Activated T-helper 1 cell treated with Interleukin-2 at 50 U/mL for 16 hours (primary cell): ENCODE measurements at places on chromosomes 11 and 22.

DNA sequence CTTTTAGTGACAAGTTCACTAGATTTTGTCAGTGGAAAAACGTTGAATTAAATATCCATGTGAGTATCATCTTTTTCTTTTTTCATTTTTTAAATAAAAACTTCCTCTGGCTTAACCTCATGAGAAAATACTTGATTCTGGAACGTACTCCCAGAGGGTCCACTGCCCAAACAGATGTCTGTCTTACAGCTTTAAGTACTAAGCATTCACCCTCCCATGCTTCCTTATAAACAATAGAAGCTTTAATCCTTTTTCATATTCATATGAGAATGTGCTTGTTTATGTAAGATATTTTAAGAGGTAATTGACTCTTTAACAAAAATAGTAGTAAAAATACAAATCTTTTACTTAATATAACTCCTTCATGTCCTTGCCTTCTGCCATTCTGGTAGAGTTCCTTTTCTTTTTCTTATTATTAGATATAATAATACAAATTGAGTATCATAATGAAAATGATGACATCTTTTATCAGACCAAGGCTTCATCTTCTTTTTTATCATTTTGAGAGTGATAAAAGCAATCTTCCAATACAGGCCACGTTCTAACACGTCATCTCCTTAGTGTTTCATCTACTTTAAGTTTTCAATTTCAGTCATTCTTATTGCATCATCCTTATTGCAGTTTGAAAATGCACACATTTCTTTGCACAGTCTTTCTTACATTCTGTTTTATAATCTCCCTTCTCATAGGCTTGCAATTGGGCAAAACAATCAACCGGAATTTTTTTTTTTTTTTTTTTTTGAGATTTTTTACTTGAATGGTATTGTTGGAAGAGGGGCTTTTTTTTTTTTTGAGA lies 69.5 kb upstream of the MYO18B start:
- DNase-seq = no peak

DNA sequence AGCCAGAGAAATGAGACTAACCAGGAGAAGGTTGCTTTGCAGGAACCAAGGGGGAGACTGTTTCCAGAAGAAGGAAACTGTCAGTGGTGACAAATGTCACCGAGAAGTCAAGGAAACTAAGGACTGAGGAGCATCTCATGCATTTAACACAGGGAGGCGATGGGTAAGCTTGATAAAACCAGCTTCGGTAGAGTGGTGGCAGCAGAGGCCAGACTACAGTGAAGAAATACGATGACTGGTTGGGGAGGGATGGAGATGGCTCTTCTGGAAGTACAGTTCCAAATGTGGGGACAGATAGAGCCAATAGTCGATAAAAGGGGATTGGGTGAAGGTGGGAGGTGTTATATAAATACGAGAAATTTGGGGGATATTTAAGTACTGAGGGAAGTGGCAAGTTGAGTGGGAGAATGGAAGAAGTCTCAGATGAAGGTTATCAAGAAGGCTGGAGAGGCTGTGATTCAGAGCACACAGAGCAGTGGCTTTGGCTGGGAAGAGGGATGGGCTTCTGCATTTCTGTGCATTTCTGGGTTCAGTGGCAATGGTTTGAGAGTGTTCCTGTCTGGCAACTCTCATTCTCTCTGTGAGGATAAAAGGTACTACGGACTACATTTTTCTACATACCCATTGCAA lies 29.2 kb downstream of the SC5D start:
- no peak for DNase-seq

GRCh38 chr22:40237788-40238424 lies 60.2 kb downstream of the TNRC6B start:
- no peak for DNase-seq

GRCh38 chr11:68312117-68312779 lies at the start of gene LRP5:
Gene LRP5, plus strand, starts transcription at chr11:68312591. Its CDS starts 124 bp downstream, at chr11:68312715.
- no peak for DNase-seq

GRCh38 chr11:74171630-74171968 lies 510 bp downstream of the PPME1 start:
- DNase-seq = no peak

DNA sequence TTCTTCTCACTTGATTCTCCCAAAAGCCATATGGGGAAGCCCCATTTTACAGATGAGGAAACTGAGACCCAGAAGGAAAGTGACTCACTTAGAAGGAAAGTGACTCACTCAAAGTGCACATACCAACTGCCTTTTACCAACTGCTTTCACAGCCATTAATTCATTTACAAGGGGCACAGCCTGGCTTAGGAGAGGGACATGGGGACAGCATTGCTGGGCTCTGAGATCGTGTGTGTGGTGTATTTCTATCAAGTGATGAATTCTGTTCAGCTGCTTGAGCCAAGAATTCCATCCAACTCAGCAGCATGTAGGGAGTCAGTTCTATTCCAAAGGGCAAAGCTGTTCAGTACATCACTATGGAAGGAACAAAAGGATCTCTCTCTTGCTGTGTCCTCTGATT lies 23.5 kb upstream of the PAK1 start:
- DNase-seq = no peak

DNA sequence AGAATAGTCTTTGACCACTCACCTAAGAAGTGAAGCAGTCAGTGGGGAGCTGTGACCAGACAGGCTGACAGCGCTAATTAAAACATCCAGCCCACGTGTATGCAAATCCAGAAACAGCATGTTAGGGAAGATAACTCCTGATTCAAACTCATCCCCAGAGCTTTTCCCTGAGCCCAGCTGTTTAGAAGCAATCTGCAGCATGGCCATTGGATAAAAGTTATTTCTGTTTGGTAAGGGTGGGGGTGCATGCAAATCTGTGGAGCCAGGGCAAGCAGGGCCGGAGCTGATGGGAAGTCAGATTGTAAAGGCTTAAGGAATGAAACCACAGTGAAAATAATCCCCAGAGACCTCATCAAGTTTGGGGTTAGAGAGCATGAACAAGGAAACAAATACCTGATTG lies 247.9 kb upstream of the KIRREL3 start:
- DNase-seq = no peak

GRCh38 chr22:25567251-25567675 lies 2.8 kb downstream of the GRK3 start:
- DNase-seq = no peak

GRCh38 chr11:124891373-124891861 lies 6.2 kb downstream of the ROBO4 start:
- no peak for DNase-seq

DNA sequence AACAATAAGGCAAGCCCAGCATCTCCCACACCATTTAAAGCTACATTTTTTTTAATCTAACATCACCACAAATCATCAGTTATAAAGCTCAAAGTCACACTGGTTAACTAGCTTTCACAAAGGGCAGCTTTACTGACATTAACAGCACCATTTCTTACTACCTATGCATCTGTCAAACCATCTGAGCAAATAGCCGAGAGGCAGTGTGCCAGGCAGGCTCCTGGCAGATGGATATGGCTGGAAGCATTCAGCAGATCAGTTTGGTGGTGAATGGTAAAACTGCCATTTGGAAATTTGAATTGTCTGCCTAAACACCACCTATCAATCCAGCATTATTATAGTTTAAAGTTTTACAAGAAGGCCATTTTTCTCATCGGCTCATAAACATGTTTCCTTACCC lies 131.2 kb downstream of the TTC28 start:
- no peak for DNase-seq

- DNase-seq = no peak
These were observed 4.0 kb downstream of the BSX start for GRCh38 chr11:122977470-122978298.

GRCh38 chr11:18785411-18785810 lies 6.2 kb downstream of the PTPN5 start:
- no peak for DNase-seq

DNA sequence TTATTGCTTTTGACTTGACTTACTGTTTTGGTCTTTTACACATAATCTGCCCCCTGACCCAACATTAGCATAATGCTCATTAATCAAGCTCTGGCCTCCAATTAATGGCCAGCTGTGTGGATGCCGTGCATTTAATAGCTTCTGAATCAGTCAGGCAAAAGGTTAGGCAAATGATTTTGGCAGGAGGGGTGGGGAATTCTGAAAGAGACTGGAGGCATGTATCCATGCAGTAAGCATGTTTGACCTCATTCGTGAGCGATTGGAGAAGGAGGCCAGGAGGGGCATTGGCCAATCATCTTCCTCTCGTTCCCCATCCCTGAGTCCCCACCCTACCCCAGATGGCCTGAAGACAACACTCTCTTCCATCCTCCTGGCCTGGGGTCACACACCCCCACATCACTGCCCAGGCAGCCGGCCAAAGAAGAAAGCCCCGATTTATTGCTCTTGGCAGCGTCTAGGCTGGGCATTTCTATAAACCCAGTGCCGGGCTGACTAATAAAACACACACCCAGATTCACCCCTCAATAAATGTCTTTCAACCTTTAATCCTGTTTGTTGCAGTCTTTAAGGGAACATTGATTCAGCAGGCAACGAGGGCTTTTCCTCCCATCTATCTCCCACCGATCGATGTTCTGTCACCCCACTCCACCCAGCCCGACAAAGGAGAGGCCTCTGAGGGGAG lies 150.0 kb downstream of the OPCML start:
- no peak for DNase-seq

- DNase-seq = no peak
These were observed 6.3 kb downstream of the SYT7 start for GRCh38 chr11:61574611-61575010.

DNA sequence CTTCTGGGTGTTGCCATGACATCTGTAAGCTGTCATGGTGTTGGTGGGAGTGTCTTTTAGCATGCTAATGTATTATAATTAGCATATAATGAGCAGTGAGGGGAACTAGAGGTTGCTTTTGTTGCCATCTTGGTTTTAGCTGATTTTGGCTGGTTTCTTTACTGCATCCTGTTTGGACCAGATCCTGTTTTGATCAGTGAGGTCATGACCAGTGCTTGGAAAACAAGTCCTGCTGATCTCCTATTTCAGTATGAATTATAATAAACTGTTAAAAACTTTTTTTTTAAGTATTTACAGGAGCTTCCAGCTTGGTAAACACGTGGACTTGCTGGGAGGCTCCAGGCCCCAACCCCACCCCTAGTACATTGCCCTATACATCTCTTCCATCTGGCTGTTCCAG lies 30.5 kb upstream of the P4HA3 start:
- no peak for DNase-seq

DNA sequence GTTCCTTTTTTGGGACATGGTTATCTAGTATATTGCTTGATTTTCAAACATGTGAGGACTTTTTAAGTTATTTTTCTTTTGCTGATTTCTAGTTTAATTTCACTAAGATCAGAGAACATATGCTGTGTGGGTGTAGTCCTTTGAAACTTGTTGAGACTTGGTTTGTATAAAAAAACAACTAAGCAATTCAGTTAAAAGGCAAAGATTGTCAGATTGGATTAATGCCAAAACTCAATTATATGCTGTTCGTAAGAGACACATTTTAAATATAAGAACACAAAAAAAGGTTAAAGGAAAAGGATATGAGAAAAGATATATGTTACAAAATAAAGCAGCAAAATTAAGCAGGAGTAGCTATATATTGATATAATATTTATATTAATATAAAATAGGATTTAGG lies 17.8 kb upstream of the RRM1 start:
- no peak for DNase-seq

DNA sequence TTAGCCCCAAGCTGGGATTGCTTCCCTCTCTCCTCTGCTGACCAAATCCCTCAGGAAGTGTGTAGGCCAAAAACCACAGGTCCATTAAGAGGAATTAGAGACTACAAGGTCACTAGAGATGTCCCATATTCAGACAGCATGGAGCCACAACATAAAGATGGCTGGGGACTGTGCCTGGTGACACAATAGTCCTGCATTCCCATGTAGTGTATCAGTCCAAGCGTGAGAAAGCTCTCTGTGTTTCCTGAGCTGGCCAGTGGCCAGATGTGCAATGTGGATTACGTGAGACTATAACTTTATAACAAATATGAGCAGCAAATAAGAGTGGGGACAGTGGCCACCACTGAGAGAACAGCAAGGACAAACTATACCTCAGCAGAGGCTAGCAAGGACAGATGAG lies 7.6 kb upstream of the MS4A10 start:
- DNase-seq = no peak

GRCh38 chr11:41878095-41878494 lies 418.6 kb upstream of the LRRC4C start:
- DNase-seq = no peak

GRCh38 chr11:32562839-32563599 lies 20.6 kb upstream of the EIF3M start:
- no peak for DNase-seq

- DNase-seq = no peak
These were observed 54.2 kb downstream of the SLC25A17 start for GRCh38 chr22:40764763-40765441.

DNA sequence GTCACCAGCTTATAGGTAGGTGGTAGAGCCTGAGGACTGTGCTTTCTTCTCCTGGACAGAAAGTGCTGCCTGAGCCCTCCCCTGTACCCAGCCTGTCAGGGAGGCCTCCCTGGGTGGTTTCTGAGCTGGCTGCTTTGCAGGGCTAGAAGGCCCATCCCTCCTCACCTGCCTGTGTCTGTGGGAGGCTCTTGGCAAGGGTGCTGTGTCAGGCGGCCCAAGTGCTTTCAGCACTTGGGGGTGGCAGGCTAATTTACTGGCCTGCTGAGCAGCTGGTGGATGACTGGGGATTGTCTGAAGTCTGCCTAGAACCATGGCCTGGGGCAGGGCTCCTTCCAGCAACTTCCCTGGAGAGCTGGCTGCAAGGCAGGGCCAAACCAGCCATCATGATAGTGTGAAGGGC lies 139.0 kb upstream of the NAV2 start:
- no peak for DNase-seq

DNA sequence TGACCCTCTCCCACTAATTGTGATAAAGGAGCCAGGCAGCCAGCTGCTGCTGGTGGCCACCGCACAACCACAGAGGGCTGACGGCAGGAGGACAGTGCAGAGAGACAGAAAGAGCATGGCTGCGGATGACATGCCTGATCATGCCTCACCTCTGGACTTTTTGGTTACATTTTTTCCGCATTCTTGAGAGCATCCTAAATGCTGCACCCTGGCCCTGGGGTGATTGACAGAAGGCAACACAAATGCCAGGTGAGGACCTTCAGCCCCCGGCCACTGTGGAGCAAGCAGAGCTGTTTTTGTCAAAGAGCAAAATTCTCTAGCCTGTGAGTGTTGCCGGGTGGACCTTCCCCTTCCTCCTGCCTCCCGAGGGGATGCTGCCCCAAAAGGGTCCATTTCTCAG lies 78.5 kb downstream of the RPS6KA4 start:
- no peak for DNase-seq

- DNase-seq = no peak
These were observed 73.2 kb upstream of the SUSD2 start for GRCh38 chr22:24108073-24108472.

- DNase-seq = no peak
These were observed 21.8 kb upstream of the OR8G1 start for GRCh38 chr11:124219126-124219525.

DNA sequence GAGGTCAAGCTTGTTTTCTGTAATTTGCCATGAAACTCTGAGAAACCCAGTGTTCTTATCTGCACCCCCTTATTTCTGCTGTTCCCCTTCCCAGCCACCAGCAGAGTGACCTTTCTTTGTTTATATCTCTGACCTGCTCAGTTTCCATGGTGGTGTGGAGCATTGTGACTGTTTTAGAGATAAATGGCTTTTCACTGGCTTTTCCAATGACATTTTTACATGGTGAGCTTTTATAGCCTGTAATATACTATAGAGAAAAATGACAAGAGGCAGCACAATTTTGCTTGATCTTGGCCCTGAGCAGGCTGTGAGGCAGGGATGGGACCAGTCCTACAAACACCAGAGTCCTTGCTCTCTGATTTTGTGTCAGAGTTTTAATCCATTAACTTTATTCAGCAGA lies 233.9 kb downstream of the FAT3 start:
- no peak for DNase-seq

GRCh38 chr11:61954106-61954850 lies 4.1 kb downstream of the BEST1 start:
- DNase-seq = no peak

GRCh38 chr11:125073616-125074483 lies 10.7 kb downstream of the SLC37A2 start:
- no peak for DNase-seq
